ENCODE measurements at places on chromosomes 13 and 19. TPM values are rescaled to one million over a fixed set of nuclear protein-coding genes. Genes with fewer than 3 reads are reported as not detected.

LENG8 gene
- polyA plus RNA-seq: 121 TPM

- DNase-seq: no peak
Measured at GRCh38 chr13:104650431-104650830, 1584.2 kb upstream of the SLC10A2 start.

DNA sequence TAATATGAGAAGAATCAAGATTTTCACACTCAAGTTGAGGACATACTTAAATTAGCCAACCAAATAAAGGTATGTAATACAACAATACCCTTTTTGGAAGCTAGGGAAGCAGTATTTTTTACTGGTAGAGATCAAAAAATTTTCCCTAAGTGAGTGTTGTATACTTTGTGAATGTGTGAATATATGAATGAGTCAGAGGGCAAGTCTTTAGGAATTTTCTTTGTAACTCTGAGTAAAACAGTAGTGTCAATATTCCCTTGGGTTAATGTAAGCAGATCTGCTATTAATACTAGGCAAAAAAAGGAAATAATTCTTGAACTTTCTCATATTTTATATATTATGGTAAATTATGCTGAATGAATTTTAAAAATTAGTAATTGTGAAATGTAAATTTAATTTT is 1161.8 kb upstream of the MIR17HG start:
- no peak for DNase-seq

DNA sequence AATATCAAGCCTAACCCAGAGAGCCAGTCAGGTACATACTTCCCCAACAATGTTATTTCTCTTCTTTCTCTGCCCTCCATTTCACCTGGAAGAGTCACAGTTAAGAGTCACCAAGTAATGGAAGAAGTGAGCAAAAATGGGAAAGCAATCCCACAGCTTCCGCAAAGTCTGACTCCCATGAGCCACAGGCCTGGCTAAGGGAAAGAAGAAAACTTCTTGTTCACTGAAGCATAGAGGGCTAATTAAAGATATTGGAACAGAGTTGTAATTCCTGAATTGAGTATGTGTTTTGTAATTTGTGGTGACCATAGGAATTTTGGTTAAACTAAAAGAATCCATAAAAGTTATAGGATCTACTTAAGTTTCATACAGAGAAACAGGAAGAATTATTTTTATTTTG is 830.9 kb upstream of the PCDH20 start:
- no peak for DNase-seq

GRCh38 chr13:39232401-39232980 is 194.2 kb downstream of the NHLRC3 start:
- no peak for DNase-seq

DNA sequence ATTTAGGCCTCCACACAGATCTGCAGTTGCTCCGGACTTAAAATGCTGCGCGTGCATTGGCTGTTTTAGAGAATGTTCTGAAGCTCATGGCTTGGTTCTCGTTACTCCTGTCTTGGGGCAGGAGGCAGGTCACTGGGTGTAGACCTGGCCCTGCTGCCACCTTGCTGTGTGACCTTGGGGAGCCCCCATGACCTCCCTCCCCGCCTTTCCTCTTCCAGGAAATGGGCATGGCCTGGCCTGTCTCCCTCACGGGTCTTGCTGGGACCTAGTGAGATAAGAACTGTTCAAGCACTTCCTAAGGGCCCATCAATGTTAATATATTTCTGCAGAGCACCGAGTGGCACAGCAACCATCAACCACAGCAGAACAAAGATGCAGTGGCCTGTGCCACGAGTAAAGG is 49.4 kb downstream of the KLF2 start:
- no peak for DNase-seq

ZNF324 gene
- 6.3 TPM for polyA plus RNA-seq

DNA sequence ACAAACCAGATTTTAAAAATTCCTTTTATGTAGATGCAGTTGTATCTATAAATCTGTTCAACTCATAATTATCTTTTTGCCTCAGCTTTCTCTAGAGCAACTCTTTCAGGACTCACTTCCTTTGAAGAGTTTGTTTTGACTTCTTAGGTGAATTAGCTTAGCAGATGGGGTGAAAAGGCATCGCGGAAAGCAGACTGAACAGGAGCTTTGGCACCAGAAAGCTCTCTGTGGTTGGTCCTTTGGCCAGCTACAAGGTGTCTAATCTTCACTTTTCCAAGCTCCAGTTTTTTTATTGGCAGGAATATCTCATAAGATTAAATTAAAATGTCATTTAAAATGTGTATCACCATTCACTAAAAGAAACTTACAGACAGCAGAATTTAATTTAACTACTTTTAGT is 60.6 kb upstream of the KLF12 start:
- peak; percentile 34 for DNase-seq

- no peak for DNase-seq
Measured at GRCh38 chr13:66693656-66694055, 536.5 kb downstream of the PCDH9 start.

GRCh38 chr13:37899753-37900152 is 30.2 kb upstream of the TRPC4 start:
- DNase-seq: no peak

GRCh38 chr13:102878481-102878880 is 32.6 kb downstream of the ERCC5 start:
- peak; percentile 20 for DNase-seq

DNA sequence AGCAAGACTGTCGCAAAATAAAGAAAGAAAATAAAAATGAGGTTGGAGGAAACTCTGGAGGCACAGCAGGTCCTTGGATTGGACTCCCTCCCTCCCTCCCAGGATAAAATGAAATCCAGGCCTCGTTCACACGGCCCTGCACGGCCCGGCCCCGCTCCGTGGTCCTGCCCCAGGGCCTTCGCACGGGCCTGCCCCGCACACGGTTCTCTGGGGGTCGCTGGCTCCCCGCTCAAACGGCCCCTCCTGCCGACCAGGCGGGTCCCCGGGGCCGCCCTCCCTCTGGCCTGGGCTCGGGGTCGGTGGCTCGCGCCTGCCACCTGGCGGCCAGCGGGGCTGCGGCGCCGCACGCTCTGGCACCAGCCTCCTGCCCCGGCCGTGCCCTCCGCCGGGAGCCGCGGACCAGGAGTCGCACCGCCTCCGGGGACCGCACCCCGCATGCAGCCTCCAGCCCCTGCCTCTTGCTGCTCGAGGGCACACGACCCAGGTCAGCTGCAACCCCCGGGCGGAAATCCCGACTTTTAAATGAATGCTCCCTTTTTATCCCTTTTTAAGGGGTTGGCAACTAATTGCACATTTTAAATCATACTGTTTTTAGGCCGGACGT is 1.5 kb upstream of the WDR18 start:
- peak; percentile 75 for DNase-seq

CPT1C gene
- polyA plus RNA-seq: 6.2 TPM

All from hindlimb muscle (tissue), 1 donor.